ENCODE measurements at places on chromosomes 11 and 22. TPM values are rescaled to one million over a fixed set of nuclear protein-coding genes. Genes with fewer than 3 reads are reported as not detected.

SLC22A12 gene
- not detected for total RNA-seq

- H3K4me3 ChIP-seq, result no peak overlapping the region
- DNase-seq, result no peak
- no peaks in the 10 kb centered on the region for H3K27me3 ChIP-seq
- no peaks in the 10 kb centered on the region for H3K4me1 ChIP-seq
- H3K27ac ChIP-seq, result no peak overlapping the region
- H3K36me3 ChIP-seq, result peaks cover 13% of the 10 kb centered on the region
Observed at GRCh38 chr11:123799438-123799837, 6.7 kb downstream of the OR6M1 start.

- H3K27me3 ChIP-seq, result no peaks in the 10 kb centered on the region
- H3K27ac ChIP-seq, result no peak overlapping the region
- H3K4me3 ChIP-seq, result no peak overlapping the region
- peaks cover 4% of the 10 kb centered on the region for H3K4me1 ChIP-seq
Observed at GRCh38 chr11:125990244-125990643, 44.4 kb downstream of the VSIG10L2 start.

TEAD1 gene
- total RNA-seq, result 75.1 TPM

DNA sequence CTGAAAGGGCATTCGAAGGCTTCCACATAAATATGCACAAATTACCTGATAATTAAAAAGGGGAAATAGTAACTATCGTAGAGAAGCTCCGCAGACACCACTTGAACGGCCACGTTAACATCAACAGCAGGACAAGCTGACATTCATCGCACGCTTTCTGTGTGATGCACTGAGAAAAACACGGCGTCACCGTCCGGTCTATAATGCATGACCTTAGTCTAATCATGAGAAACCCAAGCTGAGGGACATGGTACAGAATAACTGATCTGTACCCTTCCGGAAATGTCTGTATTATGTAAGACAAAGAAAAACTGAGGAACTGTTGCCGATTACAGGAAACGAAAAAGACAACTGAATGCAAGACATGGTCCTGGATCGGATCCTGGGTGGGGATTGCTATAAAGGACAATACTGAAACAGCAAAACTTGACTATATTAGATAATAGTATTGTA is 678 bp upstream of the RANGAP1 start:
- peak overlapping the region; percentile 82 for H3K27ac ChIP-seq
- H3K4me3 ChIP-seq, result peak overlapping the region; percentile 90
- H3K27me3 ChIP-seq, result no peaks in the 10 kb centered on the region
- peaks cover 23% of the 10 kb centered on the region for H3K36me3 ChIP-seq
- peaks cover 6% of the 10 kb centered on the region for H3K4me1 ChIP-seq

SLC5A12 gene
- 2.7 TPM for total RNA-seq

HSPB2 gene
- total RNA-seq, result not detected

IGLL1 gene
- not detected for total RNA-seq

GRCh38 chr11:59866836-59867235 is 549 bp upstream of the TCN1 start:
- no peak overlapping the region for H3K4me3 ChIP-seq
- H3K36me3 ChIP-seq, result peaks cover 6% of the 10 kb centered on the region
- H3K4me1 ChIP-seq, result no peaks in the 10 kb centered on the region
- H3K27ac ChIP-seq, result no peak overlapping the region

Data from H9 (cell line).